Naive thymus-derived CD4-positive, alpha-beta T cell (primary cell): ENCODE measurements at places on chromosomes 6 and 20. TPM values are rescaled to one million over a fixed set of nuclear protein-coding genes. Genes with fewer than 3 reads are reported as not detected.

The CDH26 gene
- 1.6 TPM for total RNA-seq

The KCNQ2 gene
- total RNA-seq: 0.27 TPM

The TBX18 gene
- total RNA-seq: not detected

The RRAGD gene
- total RNA-seq: 12.0 and 12.1 TPM in 2 replicates

The FOXQ1 gene
- total RNA-seq: not detected

The GHRH gene
- total RNA-seq: not detected

The EYA4 gene
- not detected for total RNA-seq

The SPDEF gene
- not detected for total RNA-seq

The TTK gene
- total RNA-seq: 1.4 TPM

The ZBTB46 gene
- 0.08 TPM for total RNA-seq

The HNF4A gene
- not detected in 2 replicates for total RNA-seq

The HLA-DPB1 gene
- total RNA-seq: 13.7 TPM

The DPPA5 gene
- not detected for total RNA-seq

The SCUBE3 gene
- not detected for total RNA-seq

The COL19A1 gene
- total RNA-seq: 0.05 TPM

The PSORS1C2 gene
- total RNA-seq: not detected in 2 replicates

The HAO1 gene
- not detected for total RNA-seq

The TENT5A gene
- 0.80 and 1.3 TPM in 2 replicates for total RNA-seq

The OR2J2 gene
- total RNA-seq: not detected in 2 replicates

The RNF39 gene
- not detected for total RNA-seq

The BTNL2 gene
- not detected for total RNA-seq

The UBE2V1 gene
- total RNA-seq: 167 TPM

The SLC2A10 gene
- 0.17 TPM for total RNA-seq

The MUCL3 gene
- not detected in 2 replicates for total RNA-seq

The SPATA25 gene
- 3.7 TPM for total RNA-seq

The STX11 gene
- total RNA-seq: 60.5 TPM

The CUL7 gene
- 12.7 TPM for total RNA-seq

The SLC13A3 gene
- 0.24 TPM for total RNA-seq

The AVP gene
- not detected for total RNA-seq

The TAAR9 gene
- total RNA-seq: not detected

The LRP11 gene
- 3.4 TPM for total RNA-seq

The UNC5CL gene
- 7.2 TPM for total RNA-seq

The XKR7 gene
- 0.05 TPM for total RNA-seq

The RAB22A gene
- 23.6 TPM for total RNA-seq

The BHLHE23 gene
- not detected in 2 replicates for total RNA-seq

The C20orf141 gene
- total RNA-seq: not detected in 2 replicates

The HLA-DQB1 gene
- 5.7 TPM for total RNA-seq

The SLC22A3 gene
- total RNA-seq: not detected

The SIRPD gene
- 0.24 TPM for total RNA-seq

The PCK1 gene
- not detected for total RNA-seq

The RALGAPB gene
- 41.8 TPM for total RNA-seq
